ENCODE measurements at places on chromosomes 7 and 10. TPM values are rescaled to one million over a fixed set of nuclear protein-coding genes. Genes with fewer than 3 reads are reported as not detected.

SCIN gene
- total RNA-seq = not detected

IL2RA gene
- 0.73 TPM for total RNA-seq

SFRP5 gene
- total RNA-seq = 3.2 TPM

CDH23 gene
- 9.3 TPM for total RNA-seq

NOS3 gene
- 26.5 TPM for total RNA-seq

CYP2C9 gene
- total RNA-seq = not detected

AKR1D1 gene
- total RNA-seq = not detected

DYDC2 gene
- not detected for total RNA-seq

CDNF gene
- total RNA-seq = 2.3 TPM

CAMK2G gene
- total RNA-seq = 12.7 TPM

ATG9B gene
- 0.13 TPM for total RNA-seq

CYP2C18 gene
- not detected for total RNA-seq

GRCh38 chr10:60414877-60415585, 25.4 kb upstream of the ANK3 start:
- DNase-seq = no peak

GRCh38 chr10:69554611-69555010, 18.6 kb downstream of the NEUROG3 start:
- DNase-seq = no peak

GRCh38 chr7:145928937-145929336, 187.7 kb upstream of the CNTNAP2 start:
- no peak for DNase-seq

- DNase-seq = no peak
Observed at GRCh38 chr10:130557181-130557845, 421.1 kb downstream of the GLRX3 start.

DNA sequence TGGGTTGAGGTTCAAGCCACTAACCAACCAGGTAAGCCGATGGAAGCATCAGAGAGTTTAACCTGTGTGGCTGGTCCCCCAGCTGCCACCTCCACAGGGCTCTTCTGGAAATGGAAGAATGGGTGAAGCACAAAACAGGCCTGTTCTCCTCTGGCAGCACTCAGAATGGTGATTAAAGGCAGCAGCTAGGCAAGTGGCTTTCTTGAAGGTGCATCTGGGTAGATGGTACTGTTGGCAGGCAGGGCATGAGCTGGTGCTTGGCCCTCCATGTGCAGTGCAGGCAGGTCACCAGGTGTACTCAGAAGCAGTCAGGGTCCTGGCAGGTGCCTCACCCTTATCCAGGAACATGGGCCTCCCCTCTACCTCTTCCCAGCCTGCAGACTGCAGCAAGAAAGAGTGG, 11.5 kb downstream of the AKR1E2 start:
- DNase-seq = no peak

DNA sequence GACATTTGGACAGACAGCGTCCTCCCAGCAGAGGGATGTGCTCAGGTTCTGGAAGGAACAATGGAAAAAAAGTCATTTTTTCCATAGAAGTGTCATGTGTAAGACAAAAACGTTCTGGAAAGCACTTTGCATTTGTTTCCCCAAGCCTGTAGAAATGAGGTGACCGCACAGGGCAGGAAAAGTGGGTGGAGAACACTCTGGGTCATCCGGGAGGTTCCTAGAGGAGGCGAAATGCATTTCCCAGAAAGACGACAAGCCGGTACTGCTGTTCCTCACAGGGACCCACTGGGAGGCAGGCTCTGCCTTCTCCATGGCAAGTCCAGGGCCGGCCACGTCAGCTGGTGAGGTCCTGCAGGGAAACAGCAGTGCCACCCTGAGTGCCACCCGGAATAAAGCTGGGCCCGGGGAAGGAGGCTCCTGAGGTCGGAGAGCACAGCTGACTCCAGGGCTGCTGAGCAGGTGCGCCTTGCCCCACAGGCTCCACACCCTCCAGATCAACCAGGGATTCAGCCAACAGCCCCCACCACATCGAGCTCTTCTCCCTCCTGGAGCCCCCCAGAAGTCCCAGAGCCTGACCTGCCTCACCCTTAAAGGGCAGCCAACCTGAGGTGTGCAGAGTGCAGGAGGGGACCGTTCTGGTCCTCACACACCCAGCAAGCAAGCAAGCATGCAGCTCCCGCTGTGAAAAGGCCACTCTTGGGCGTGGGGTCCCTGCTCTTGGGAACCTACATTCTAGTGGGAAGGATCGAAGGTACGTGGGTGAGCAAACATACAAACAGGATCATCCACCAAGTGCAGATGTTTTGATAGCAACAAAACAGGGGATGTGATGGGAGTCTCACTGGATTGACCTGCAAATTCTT, 28.8 kb upstream of the INPP5A start:
- DNase-seq = peak; percentile 86

DNA sequence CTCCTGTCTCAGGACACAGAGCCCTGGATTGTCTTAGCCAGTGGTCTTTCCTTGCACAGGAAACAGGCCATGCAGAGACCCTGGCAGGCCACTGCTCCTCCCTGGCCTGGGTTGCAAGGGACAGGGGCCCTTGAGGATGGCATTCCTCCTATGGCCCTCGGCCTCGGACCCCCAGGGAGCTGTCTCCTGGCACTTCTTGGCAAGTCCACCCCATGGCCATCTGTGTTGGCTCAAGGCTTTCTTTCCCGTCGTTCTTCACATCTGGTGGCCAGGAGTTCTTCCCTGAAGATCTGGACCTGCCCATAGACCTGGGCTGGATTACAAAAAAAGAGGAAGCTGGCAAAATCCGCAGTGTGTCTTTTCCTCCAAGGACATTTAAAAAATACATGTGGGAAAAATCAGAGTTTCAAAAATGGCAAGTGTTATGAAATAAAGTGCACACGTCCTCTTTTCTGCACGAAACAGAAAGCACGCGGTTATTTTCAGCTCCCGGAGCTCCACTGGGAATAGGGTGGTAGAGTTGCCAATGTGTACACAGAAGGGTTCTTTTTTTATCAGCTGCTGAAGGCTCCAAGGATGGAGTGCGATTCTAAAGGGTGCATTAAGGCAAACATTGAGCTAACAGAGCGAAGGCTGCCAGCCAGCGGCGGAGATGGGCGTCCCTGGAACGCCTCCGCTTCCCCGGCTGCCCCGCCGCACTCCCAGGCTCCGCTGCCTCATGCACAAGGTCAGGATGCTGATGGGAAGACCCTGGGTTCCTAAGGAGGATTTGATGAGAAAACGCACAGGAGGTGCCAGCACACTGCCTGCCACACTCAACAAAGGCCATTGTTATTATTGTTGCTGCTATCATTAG, 62.8 kb upstream of the FAM20C start:
- DNase-seq = no peak

DNA sequence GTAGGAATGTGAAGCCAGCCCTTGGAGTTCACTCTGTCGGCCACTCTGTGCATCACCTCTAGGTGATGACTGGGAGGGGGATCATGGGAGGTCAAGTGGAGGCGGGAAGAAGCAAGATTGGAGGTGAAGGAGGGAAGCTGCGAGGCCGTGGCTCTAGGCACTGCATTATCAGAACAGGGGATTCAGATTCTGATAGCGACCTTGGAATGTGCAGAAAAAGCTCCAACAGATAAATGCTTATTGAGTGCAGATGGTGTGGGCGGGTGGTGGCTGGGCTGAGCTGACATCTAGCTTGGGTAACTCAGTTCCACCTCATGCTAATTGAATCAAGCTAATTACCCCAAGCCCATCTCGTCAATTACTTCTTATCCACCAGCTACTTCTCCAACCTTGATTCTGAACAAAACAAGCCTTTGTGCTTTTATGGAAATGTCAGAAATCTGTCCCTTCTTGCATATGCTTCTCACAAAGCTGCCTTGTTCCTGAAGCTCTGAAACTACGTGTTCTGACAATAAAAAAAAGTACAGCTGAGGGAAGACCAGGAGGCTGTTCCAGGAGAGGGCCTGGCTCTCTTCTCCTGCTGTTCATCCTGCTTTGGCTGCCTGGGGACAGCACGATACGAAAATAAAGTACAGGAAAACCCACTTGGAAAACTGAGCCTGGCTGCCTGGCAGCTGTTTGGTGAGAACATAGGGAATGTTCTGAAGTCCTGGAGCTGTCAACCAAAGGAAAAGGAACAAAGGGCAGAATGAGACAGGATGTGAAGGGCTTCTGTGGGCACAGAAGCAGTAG, 27.5 kb downstream of the STRA8 start:
- no peak for DNase-seq

- no peak for DNase-seq
Observed at GRCh38 chr10:14358886-14359573, 28.3 kb upstream of the FRMD4A start.

DNA sequence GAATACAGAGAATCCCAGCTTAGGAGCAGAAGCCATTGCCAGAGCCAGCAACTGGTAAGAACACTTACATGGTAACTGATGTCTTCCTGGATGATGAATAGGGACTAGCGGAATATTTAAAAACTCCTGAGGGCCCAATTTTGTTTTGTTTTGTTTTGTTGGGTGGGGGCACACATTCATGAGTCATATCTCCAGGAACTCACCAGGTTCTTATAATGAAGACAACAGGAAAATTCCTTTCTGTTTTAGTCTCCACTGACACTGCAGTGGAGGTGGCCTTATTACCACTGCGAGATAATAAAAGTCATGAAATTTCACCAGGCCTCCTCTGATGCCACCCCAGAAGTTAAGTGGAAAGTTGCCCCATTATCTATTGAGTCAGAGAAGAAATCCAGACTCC, 6.6 kb upstream of the CUZD1 start:
- DNase-seq = no peak

DNA sequence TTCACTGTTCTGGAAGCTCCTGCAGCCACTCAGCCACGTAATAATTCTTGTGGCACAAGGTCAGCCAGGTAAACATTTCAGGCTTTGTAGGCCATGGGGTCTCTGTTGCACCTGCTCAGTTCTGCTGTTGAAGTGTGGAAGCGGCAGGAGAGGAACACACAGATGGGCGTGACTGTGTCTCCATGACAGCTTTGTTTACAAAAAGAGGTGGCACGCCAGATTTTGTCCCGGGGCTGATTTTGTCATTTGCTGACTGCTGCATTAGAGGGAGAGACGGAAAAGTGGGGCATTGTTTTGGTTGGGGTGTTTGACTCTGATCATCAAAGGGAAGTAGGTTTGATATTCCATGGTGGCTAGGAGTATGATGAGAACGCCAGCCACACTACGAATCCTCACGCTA, 103.1 kb downstream of the PRKAG2 start:
- no peak for DNase-seq

GRCh38 chr10:109191341-109191740, 732.0 kb downstream of the XPNPEP1 start:
- DNase-seq = no peak

GRCh38 chr7:28729281-28729680, 228.8 kb downstream of the TRIL start:
- no peak for DNase-seq

- no peak for DNase-seq
Observed at GRCh38 chr7:23419845-23420244, 50.4 kb downstream of the IGF2BP3 start.

- no peak for DNase-seq
Observed at GRCh38 chr10:129659508-129660268, 192.6 kb downstream of the MGMT start.

- peak; percentile 68 for DNase-seq
Observed at GRCh38 chr7:30842542-30843451, 68.9 kb upstream of the AQP1 start.

DNA sequence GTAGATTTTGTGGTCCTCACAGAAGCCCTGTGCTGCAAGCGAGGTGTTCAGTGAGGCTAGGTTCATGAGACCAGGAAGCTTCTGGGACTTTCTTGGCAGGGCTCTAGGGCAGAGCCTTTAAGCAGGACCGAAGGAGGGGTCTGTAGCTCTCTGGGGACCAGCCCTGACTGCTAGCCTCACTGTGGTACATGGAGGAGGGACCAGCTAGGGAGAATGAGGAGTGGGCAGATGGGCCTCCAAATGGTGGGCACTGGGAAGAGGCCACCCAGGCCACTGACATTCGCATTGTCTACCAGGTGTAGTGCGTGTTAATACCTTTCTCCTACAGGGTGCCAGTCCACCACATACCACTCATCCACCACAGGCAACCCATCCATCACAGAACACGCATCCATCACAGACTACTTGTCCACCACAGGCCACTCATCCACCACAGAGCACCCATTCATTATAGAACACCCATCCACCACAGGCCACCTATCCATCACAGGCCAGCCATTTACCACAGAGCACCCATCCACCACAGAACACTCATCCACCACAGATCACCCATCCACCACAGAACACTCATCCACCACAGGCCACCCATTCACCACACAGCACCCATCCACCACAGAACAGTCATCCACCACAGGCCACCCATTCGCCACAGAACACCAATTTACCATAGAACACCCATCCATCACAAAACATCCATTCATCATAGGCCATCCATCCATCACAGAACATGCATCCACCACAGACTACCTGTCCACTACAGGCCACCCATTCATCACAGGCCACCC, 31.6 kb upstream of the ZNF488 start:
- DNase-seq = no peak

- DNase-seq = peak; percentile 77
Observed at GRCh38 chr7:85186521-85187241, at the start of gene SEMA3D. Gene SEMA3D, minus strand, starts transcription at chr7:85187056. Its CDS starts 65,165 bp downstream, at chr7:85121891.

- DNase-seq = peak; percentile 94
Observed at GRCh38 chr10:100267239-100268104, at the start of gene CWF19L1. Gene CWF19L1, minus strand, starts transcription at chr10:100267638. Its CDS starts 45 bp downstream, at chr10:100267593.

DNA sequence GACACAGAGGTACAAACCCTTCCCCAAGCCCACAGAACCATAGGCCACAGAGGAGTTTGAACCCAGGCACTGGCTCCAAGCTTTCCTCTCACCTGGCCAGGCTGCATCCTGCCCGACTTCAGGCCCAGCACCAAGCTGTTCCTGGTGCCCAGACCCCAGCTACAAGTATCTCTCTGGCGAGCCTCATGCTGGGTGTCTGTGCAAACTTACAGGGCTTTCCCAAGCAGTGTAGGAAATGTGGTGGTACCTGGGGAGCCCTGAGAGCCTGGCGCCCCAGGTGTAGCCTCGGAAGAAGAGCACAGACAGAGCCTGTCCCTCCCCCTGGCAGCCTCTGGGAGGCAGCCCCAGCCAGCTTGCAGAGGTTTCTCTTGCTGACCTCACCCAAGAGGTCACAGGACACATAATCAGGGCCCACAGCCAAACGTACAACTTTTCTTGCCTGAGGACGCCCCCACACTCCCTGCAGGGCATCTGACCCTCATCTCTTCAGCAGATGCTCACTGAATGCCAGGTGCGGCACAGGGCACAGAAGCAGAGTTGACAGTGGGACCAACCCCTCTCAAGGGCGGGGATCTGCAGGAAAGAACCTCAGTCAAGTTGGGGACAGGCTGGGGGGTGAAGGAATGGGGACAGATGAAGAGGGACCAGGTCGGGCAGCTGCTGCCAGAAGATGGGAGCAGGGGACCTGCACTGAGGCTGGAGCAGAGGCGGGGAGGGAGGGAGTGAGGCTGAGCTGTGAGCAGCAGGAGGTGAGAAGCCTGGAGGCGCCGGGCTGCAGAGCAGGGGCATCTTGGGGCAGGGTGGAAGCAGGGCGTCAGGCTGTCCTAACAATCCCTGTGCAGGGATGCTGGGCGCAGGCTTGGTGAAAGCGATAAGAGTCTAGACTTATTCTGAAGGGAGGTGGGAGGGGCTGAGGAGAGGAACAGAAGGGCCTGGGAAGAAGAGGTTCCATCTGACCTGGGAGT, 16.3 kb upstream of the MYL7 start:
- DNase-seq = peak; percentile 50

GRCh38 chr7:71995111-71995510, 417.0 kb downstream of the CALN1 start:
- DNase-seq = no peak
